CD4-positive, alpha-beta T cell treated with Interleukin-17A for 1 hour (primary cell): ENCODE measurements at places on chromosomes 7 and 10.

GRCh38 chr10:13813550-13813949 is 226.8 kb downstream of the PRPF18 start:
- DNase-seq: no peak

DNA sequence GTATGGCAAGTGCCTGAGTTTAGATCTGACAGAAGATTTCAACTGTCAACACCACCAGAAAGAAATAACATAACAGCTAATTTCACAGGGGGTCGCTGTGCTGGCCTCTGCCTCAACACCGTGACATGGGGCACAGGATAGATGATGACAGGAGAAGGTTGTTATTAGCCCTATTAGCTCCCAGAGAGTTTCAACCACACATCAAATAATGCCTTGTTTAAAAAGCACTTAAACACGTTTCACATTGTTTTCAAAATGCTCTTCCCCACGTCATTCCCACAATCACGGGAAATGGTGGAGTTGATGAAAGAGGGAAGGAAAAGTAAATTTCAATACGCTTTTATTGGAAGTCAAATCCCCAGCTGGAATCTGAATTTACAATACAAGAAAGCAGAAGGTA is 184.7 kb downstream of the MAGI2 start:
- DNase-seq: no peak

- no peak for DNase-seq
These were observed 64.1 kb downstream of the FRMPD2 start for GRCh38 chr10:48210391-48210790.

DNA sequence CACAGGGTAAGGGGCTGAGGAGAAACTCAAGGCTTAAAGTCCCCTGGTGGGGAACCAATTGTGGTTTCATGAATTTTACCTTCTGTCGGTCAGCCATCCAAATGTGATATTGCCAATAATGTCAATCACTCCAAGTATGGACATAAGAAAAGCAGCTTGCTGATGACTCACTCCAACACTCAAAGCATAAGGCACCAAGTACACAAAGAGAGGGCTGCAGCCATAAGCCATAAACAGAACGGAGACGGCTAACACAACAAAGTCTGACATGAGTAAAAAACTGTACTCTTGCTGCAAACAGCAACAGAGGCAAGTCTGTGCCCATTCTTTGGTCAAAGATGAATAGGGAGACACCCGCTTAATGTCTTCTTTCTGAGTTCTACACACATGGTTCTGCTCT is 24.2 kb downstream of the IFIT5 start:
- DNase-seq: no peak

GRCh38 chr10:924524-924859 is 7.0 kb downstream of the LARP4B start:
- no peak for DNase-seq

DNA sequence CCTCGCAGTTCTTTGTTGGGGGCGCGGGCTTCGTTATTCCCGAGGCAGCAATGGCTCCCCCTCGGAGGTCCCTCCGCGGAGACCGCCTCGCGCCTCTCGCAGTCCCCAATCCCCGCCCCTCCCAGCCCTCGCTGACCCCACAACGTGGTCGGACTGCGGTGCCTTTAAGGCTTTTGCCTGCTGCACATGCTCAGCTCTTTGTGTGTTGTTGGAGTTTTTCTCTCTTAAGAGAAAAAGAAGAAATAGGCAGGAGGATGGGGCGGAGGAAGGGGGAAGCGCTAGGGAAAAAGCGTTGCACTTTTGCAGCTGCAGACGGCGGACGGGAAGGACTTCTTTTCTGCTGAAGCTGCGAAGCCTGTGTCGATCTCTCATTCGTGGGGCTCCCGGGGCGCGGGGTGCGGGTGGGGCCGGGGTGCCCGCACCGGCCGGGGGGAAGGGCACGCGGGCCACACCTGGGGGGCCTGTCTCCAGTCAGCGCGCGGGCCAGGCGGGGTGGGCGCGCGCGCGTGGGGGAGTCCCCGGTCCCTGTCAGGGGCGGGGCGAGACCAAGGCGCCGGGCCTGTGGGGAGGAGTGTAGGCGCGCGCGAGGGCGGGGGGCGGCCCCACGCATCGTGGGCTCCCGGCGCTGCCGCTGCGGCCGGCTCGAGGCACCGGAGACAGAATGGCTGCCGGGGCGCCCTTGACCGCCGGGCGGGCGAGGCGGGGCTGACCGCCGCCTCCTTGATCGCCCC is 445 bp upstream of the ATRNL1 start:
- DNase-seq: peak; percentile 7

DNA sequence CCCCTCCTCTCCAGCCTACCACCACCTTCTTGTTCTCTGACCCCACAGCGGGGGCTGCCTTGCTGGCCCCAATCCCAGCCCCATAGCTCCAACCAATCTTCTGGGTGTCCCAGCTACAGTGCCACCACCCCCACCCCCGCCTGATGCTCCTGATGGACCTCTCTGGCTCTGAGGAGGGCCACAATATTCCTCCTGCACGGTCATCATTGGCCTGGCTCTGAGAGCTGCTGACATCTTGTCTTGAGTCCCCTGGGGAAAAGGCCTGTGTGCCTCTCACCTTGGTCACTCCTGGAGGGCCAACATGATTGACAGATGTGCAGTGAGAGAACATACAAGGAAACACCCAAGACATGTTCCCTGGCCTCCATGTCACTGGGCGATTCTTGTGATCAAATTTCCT is 7.6 kb downstream of the GDF2 start:
- DNase-seq: no peak

DNA sequence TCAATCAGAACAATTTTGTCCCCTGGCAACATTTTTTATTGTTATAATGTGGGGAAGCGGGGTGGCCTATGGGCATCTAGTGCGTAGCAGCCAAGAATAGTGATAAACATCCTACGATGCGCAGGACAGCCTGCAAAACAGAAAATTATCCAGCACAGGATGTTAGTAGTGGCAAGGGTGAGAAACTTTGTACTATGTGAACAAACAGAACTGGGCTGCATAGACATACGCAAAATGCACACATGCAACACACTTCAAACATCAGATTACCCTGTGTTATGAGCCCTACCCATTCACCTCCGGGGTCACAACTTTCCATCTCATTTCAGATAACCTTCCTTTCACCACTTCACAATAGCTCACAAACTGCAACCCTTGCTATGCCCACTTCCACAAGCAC is 3.1 kb downstream of the ZNF786 start:
- peak; percentile 5 for DNase-seq

DNA sequence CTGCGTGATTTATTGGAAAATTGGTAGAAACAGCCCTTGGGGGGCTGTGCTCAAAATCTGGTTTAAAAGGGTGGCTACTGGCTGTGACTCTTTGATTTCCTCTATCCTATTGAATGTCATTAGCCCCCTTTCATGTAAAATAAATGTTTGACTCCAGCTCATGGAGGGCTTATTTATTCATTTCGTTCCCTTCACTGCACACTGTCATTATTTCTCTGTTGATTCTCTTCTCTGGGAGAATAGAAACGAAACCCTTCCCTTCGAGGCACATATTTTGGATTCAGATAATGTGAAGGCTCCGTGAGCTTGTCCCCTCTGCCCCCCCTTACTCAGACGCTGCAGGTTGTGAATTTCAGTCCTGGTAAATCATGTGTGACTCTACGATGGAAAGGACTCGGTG is 203.9 kb upstream of the GPR26 start:
- no peak for DNase-seq

GRCh38 chr10:70966646-70967553 is 78.5 kb upstream of the PCBD1 start:
- no peak for DNase-seq

DNA sequence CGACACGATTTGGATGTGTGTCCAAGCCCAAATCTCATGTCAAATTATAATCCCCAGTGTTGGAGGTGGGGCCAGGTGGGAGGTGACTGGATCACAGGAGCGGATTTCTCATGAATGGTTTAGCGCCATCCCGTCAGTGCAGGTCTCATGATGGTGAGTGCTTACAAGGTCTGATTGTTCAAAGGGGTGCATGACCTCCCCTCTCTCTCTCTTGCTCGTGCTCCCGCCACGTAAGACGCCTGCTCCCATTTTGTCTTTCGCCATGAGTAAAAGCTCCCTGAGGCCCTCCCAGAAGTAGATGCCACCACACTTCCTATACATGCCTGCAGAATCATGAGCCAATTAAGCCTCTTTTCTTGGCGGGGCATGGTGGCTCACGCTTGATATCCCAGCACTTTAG is 71.5 kb upstream of the NANOS1 start:
- DNase-seq: no peak

DNA sequence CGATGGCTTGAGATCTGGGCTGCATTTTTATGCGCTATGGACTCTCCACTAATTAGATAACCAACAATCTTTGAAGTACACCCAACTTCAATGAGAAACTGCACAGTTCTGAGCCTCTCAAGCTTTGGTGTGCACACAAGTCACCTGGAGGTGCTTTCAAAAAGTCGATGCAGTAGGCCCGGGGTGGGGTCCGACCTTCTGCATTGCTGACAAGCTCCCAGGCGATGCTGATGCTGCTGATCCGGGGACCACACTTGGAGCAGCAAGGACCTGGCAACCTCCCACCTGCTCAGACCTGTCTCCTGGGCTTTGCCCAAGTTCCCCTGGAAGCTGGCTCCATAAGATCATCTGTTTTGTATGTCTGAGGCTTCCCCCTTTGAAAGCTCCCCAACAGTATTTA is 10.7 kb downstream of the KIAA1549 start:
- no peak for DNase-seq

- DNase-seq: no peak
These were observed 37.0 kb upstream of the TMEM72 start for GRCh38 chr10:44874166-44874565.

- peak; percentile 70 for DNase-seq
These were observed 5.7 kb downstream of the ARPC1B start for GRCh38 chr7:99380032-99380822.

DNA sequence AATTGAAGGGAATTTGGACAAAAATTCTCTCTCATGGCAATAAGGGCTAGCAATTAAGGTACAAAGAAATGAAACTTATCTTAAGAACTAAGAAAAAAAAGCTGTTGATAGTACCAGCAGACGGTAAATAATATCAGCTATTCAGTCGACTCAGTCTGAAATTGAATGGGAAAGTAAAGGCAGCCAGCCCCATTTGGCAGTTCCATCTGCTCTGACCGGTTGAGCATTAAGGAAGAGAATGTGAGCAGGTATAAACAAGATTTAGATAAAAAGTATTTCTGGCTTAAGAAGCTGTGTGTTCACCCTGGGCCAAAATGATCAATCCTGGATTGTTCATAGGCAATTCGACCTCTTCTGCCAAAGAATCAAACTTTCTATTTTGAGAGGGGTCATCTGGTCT is 154.6 kb upstream of the NPVF start:
- no peak for DNase-seq

DNA sequence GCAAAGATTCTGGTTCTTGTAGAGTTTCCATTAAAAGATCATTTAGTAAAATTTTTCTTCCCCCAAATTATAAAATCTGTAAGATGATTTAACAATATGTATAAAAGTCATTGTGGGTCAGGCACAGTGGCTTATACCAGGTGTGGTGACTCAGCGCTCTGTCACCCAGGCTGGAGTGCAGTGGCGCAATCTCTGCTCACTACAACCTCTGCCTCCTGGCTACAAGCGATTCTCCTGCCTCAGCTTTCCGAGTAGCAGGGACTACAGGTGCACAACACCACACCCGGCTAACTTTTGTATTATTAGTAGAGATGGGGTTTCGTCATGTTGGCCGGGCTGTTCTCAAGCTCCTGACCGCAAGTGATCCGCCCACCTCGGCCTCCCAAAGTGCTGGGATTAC is 68.0 kb downstream of the SEPTIN14 start:
- no peak for DNase-seq

DNA sequence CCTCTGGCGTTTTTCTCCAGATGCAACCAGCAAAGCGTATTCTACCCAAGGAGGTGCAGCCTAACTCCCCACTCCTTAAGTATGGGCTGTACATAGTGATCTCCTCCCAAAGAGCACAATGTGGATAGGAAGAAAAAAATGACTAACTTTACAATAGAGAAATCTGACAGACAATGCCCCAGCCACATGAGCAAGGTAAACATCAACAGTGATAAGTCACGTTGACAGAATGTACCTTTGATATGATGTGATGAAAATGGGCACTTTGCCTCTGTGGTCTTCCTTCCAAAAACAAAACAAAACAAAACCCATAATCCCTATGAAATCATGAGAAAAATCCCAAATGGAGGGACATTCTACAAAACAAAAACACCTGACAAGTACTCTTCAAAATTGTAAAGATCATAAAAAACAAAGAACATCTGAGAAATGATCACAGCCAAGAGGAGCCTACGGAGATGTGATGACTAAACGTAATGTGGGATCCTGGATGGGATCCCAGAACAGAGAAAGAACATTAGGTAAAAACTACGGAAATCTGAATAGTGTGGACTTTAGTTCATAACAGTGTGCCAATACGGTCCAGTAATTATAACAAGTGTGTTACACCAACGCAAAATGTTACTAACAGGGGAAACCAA is 50.6 kb downstream of the ABLIM1 start:
- no peak for DNase-seq

GRCh38 chr7:120941064-120941463 is 9.5 kb upstream of the ING3 start:
- peak; percentile 9 for DNase-seq

- no peak for DNase-seq
These were observed 7.9 kb downstream of the ESYT2 start for GRCh38 chr7:158821171-158822031.

DNA sequence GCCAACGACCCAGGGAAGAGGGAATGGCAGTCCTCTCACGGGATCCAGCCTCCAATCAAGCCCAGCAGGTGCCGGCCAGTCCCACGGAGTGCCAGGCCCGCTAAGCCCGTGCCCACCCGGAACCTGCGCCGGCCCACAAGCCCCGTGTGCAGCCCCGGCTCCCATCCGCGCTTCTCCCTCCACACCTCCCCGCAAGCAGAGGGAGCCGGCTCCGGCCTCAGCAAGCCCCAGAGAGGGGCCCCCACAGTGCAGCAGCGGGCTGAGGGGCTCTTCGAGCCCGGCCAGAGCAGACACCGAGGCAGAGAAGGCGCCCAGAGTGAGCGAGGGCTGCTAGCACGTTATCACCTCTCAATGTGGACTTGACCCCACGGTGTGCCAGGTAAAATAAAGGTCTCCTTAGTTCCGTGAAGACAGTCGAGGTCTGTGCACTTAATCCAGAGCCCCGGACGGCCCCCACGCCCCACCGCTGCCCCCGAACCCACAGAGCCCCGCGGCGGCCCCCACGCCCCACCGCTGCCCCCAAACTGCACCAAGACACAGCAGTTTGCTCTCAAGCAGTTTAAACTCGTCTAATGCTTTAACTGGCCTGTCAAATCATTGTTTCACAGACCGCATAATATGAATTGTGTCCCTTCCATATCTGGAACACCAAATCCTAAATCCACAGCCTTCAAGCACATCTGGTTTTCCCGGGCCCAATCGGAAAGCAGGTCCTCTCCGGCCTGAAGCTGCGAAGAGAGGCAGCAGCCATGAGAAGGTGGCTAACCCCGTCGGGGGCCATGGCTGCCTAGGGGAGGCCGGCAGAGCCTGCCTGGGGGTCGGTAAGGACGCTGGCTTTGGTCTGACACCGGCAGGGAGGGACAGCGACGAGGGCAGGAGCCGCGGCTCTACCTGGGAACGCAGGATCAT is 307.8 kb downstream of the PTPRN2 start:
- DNase-seq: no peak
